Cerebellar cortex (tissue), 1 donor: ENCODE measurements at places on chromosomes 1 and 21.

DNA sequence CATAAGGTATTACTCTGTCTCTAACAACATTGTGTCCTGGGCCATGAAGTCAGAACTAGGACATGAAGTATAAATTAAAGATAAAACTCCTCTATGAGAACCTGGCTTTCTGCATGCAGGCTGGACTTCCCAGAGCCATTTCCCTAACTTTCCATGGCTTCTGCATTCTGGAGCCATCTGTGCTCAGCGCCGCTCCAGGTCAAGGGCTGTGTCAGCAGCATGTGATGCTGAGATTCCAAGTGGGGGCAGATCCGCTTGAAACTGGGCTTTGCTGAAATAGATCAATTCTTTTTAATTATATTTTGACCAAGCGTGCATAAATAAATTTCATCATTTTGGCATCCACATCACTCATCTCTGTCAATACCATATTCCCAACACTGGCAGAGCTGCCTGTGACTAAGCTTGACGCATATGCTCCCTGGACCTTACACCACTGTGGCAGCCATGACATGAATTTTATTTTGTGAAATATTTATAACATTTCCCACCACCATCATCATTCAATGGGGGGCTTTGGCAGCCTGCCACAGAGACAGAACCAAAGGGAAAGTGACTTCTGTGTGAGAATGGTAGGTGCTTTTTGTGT is 110.4 kb upstream of the KCNK1 start:
- DNase-seq, result peak; percentile 84

DNA sequence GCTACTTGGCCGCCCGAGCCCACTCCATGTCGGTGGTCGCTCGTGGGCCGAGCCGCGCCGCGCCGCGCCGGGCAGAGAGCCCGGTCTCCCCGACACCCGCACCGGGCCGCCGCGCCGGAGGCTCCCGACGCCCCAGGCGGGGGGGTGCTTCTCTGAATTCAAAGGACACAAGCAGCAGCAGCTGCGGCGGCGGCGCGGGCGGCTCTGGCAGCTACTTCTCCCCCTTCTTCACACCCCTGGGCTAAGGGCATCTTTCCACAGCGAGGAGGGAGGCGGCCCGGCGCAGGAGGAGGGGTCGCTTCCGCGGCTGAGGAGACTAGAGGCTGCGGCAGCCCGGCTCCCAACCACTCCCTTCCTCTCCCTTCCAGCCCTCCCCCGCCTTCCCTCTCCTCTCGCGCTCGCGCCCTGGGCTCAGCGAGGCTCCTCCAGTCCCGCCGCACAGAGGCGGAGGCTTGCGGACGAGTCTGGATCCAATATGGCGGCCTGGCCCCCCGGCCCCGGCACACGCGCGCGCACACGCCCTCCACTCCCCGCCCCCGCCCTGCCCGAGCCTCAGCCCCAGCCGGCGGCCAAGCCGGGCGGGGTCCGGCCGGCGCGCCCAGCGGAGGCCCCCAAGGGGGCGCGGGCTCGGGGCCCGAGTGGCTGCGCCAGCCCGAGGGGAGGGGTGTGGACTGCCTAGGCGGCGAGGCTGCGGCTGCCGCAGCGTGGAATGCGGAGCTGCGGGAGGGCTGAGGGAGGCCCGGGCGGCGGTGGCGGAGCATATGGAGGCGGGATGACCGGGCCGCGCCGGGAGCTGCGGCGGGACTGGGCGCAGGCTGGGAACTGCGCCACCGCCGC is at the start of gene CDC42BPA:
TSS of gene CDC42BPA (minus strand) at position 477 of the 837 bp plus-strand sequence. CDS start 1,310 bp downstream, outside the sequence.
- peak; percentile 82 for DNase-seq

DNA sequence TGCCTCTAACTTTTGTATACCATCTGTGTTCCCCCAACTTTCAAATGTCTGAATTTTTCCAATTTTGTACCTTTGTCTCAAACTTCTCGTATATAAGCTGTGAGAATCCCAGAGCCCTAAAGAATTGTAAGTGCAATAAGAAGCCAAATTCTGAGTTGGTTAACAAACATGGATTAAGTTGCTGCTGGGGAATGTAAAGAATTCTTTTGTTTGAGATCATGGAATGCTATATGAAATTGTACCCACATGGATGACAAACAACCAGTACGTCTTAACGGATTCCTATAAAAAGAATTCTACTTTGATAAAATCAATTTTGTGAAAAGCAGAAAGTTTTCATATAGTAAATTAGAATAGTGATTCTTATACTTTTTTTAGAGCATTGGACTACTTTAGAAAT is 72.4 kb upstream of the CYP2J2 start:
- DNase-seq, result no peak

- no peak for DNase-seq
Measured at GRCh38 chr1:232531291-232531690, 98.6 kb downstream of the SIPA1L2 start.

- DNase-seq, result peak; percentile 95
Measured at GRCh38 chr1:234262007-234262753, 111.1 kb upstream of the COA6 start.

GRCh38 chr1:167118188-167118587 is 24.3 kb downstream of the STYXL2 start:
- no peak for DNase-seq

GRCh38 chr1:55071477-55071876 is 32.1 kb downstream of the PCSK9 start:
- peak; percentile 86 for DNase-seq

DNA sequence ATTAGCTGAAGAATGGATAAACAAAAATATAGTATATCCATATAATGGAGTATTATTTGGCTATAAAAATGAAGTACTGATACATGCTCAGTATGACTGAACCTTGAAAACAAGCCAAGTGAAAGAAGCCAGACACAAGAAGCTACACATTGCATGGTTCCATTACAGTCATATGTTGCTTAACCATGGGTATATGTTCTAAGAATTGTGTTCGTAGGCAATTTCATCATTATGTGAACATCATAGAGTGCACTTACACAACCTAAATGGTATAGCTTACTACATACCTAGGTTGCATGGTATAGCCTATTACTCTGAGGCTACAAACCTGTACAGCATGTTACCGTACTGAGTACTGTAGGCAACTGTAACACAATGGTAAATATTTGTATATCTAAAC is 28.6 kb upstream of the FCAMR start:
- DNase-seq, result no peak

DNA sequence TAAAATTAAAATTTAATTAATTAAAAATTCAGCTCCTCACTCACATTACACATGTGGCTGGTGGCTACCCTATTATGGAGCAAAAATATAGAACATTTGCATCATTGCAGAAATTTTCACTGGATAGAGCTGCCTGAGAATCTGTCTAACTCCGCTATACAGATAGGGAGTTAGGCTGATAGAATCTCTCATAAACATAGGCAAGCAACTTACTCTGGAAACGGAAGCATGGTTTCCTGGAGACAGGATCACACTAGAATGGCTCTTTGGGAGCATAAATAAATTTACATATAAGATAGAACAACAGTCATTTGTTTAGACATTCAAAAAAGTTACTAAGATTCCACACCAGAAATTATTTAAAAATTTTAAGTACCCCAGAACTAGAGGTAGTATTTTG is 12.2 kb upstream of the LAMC2 start:
- no peak for DNase-seq

- DNase-seq, result no peak
Measured at GRCh38 chr1:60573121-60573520, 499.6 kb upstream of the C1orf87 start.

- DNase-seq, result no peak
Measured at GRCh38 chr21:45987121-45987711, 5.6 kb downstream of the COL6A1 start.
